RWPE2 (cell line): ENCODE measurements at places on chromosomes 12 and 14.
A peak's percentile ranks its signal among the peaks of the same experiment; 100 is the strongest.

- no peaks in the 10 kb centered on the region for H3K4me1 ChIP-seq
- H3K27me3 ChIP-seq: no peaks in the 10 kb centered on the region
- no peak for DNase-seq
- no peak overlapping the region for H3K27ac ChIP-seq
- no peaks in the 10 kb centered on the region for H3K36me3 ChIP-seq
Observed at GRCh38 chr12:124663206-124663605, 95.8 kb upstream of the NCOR2 start.

DNA sequence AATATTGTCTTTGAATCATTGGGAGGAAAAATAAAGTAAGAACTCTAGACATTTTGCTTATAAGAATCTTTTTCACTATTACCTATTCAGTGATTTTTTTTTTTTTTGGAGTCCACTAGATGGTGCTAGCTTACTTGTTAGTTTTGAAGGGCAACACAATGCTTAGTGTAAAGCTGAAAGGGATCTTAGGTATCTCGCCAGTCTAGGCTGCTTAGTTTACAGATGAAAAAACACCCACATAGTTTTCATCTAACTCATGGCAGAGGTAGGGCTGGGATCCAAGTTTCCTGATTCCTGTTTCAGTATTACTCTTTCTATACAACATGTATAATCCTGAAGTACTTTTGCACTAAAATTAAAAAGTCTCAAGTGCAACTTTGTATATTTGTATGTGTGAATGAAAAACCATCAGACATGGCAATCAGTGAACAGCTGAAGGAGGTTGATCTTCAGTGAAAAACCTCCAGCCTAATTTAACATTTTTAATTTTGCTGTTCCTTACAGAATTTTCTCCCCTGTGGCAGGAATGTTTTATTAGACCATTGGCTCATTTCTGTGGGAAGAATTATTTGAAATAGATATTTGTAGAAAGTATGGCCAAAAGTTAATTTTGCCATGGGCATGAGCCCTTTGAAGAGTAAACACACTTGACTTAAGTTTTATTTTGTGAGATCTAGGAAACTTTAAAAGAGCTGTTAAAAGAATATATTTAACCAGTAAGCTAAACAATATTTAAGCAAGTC, 40.7 kb downstream of the LRRIQ1 start:
- no peak overlapping the region for H3K4me3 ChIP-seq
- DNase-seq: no peak
- H3K4me1 ChIP-seq: peaks cover 5% of the 10 kb centered on the region
- H3K27me3 ChIP-seq: no peaks in the 10 kb centered on the region
- H3K36me3 ChIP-seq: no peaks in the 10 kb centered on the region
- no peak overlapping the region for H3K27ac ChIP-seq

DNA sequence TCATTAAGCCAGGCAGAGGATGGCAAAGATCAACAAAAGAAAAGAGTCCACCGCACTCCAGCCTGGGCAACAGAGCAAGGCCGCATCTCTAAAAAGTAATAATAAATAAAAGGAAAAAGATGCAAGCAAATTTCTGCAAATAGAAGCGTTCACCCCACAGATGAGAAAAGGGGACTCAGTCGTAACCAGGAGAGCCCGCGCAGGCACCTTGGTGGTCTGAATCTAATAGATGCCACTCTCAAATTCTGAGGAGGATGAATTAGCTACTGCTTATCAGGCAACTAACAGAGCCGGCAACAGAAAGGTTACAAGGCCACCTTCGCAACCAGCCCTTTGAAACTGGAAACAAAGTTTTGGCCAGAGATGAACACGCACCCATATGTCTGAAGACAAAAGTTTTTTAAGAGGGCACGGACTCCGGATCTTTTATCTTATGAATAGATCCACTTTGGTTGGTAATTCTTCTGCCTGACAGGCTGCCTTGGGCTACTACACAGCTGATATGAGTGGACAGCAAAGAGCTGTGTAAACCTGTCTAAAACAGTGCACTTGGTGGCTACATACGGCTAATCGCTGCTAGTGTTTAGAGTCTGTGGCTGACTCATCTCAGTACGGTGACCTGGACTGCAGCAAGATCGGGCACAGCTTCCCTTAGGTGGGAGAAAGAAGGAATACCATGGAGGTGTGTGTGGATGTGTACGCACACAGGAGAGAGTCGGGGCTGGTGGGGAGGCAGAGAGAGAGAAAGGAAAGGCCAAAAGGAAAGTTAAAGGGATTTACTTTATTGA, 32.9 kb upstream of the TTC7B start:
- H3K27me3 ChIP-seq: no peaks in the 10 kb centered on the region
- peak overlapping the region; percentile 93 for H3K27ac ChIP-seq
- H3K4me3 ChIP-seq: no peak overlapping the region
- H3K4me1 ChIP-seq: peaks cover 30% of the 10 kb centered on the region
- DNase-seq: no peak
- no peaks in the 10 kb centered on the region for H3K36me3 ChIP-seq

DNA sequence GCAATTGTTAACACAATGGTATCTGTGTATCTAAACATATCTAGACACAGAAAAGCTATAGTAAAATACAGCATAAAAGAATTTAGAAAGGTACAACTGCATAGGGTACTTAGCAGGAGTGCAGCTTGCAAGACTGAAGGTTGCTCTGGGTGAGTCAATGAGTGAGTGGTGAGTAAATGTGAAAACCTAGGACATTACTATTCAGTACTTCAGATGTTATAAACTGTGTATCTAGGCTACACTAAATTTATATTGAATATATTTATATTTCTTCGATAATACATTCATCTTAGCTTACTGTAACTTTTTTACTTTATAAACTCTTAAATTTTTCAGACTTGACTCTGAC, 409.0 kb upstream of the DCN start:
- no peak overlapping the region for H3K27ac ChIP-seq
- no peak overlapping the region for H3K4me3 ChIP-seq
- H3K27me3 ChIP-seq: no peaks in the 10 kb centered on the region
- DNase-seq: no peak
- H3K36me3 ChIP-seq: no peaks in the 10 kb centered on the region

DNA sequence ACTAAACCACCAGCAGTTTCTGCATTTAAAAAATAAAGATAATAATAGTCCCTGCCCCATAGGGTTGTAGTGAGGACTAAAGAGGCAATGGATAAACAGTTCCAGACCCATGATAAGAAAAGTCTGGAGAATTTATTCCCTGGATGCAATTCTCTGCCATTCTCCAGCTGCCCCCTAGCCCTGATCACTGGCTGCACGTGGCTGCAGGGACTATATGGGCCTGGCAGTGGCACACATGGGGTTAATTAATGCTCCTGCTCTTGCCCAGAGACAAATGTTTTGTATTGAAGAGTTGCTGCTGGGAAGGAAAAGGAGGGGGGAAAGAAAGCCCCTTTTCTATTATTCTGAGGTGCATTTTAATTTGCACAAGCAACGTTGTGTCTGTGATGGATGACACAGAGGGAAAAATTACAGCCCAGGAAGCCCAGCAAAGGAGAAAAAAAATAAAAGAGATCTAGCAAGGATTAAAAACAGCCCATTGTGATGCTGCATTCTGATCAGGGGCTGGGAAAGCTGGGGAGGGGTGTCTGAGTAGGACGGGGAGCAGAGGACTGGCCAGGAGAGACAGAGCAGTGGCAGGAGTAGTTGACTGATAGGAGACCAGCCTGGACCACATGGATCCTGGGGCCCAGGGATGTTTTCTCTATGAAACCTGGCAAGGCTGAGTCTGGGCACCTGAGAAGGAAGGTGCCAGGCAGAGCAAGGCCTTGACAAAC, 149.3 kb downstream of the ESRRB start:
- H3K27ac ChIP-seq: no peak overlapping the region
- no peak for DNase-seq
- H3K4me1 ChIP-seq: no peaks in the 10 kb centered on the region
- H3K36me3 ChIP-seq: no peaks in the 10 kb centered on the region
- no peak overlapping the region for H3K4me3 ChIP-seq
- no peaks in the 10 kb centered on the region for H3K27me3 ChIP-seq

DNA sequence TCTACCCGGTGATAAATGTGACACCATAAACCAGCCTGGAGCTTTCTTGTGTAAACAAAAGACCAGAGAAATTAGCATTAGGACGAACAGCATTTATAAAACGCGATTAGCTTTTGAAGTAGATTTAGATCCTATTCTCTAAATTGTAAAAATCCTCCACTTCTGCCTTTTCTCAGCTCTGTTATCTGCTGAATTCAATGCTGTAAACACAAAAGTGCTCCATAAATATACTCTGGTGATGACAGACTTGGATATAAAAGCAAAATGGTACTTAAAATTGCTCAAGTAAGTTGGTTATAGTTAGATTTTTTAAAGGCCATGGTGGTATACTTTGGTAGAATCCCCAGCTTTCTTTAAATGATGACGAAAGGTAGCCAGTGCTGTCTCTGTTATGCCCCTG, 114.6 kb upstream of the RMST start:
- H3K4me3 ChIP-seq: no peak overlapping the region
- H3K27ac ChIP-seq: no peak overlapping the region
- H3K27me3 ChIP-seq: no peaks in the 10 kb centered on the region
- no peaks in the 10 kb centered on the region for H3K36me3 ChIP-seq

GRCh38 chr14:34237677-34238076, 224.4 kb downstream of the SPTSSA start:
- no peak for DNase-seq
- H3K4me3 ChIP-seq: no peak overlapping the region
- H3K27me3 ChIP-seq: no peaks in the 10 kb centered on the region
- H3K27ac ChIP-seq: no peak overlapping the region
- peaks cover 5% of the 10 kb centered on the region for H3K4me1 ChIP-seq

- H3K4me3 ChIP-seq: no peak overlapping the region
- H3K27ac ChIP-seq: no peak overlapping the region
- no peaks in the 10 kb centered on the region for H3K4me1 ChIP-seq
Observed at GRCh38 chr12:80862531-80862930, 75.2 kb downstream of the LIN7A start.

DNA sequence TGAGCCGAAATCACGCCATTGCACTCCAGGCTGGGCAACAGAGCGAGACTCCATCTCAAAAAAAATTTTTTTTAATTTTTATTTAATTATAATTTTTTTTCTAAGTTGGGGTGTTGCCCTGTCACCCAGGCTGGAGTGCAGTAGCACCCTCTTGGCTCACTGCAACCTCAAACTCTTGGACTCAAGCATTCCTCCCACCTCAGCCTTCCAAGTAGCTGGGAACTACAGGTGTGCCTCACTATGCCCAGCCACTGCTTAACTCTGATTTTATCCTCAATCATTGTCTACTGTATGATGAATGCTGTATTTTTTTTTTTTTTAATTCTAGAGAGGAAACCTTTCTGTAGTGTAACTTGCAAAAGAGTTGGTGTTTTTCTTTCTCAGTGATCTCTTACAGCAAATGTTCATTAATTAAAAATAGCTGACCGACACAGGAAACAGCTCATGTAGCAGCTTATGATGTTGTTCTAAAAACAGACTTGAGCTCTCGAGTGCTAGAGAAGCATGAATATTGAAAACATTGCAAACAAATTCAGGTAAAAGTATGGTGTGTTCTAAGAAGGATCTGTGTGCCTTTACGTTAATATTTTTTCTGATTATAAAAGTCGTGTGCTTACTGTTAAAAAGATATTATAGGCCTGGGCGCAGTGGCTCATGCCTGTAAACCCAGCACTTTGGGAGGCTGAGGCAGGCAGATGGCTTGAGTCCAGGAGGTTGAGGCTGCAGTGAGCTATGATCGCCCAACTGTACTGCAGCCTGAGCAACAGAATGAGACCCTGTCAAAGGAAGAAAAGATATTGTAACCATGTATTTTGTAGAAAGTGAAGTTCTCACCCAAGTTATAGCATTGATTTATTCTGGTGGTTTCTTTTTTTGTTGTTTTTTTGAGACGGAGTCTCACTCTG, 68.9 kb downstream of the FGD4 start:
- H3K36me3 ChIP-seq: peaks cover 22% of the 10 kb centered on the region
- no peaks in the 10 kb centered on the region for H3K4me1 ChIP-seq
- no peak overlapping the region for H3K27ac ChIP-seq
- DNase-seq: no peak
- no peak overlapping the region for H3K4me3 ChIP-seq

DNA sequence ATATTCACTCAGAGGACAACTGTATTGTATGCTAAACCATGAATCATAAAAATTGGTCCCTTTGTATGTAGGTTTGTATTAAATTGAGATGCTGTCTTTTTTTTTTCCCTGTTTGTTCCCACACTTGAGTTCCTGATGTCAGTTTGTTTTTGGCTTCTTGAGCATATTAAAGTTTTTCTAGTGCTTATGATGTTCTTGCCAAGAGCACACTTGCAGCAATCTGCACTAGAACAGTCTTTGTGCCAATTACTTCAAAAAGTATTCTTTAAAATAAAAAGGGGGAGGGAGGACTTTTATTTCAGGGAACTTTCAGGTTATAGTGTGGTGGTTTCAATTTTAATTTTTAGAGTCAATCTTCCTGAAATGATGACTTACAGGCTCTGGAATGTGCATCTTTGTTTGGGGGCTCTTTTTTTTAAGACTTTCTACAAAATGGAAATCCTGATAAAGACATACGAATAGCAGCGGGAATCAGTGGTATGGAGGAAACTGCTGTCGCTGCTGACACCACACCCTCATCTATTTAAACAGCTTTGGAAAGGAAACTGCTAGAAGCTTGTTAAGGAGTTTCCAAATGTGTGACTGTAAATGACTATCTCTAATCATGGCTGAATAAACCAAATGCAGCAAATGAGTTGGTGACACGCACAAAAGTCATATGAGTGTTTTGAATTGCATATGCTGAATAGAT, 188.6 kb downstream of the EGLN3 start:
- DNase-seq: no peak
- no peaks in the 10 kb centered on the region for H3K27me3 ChIP-seq
- no peaks in the 10 kb centered on the region for H3K4me1 ChIP-seq

GRCh38 chr14:78104160-78104559, 66.0 kb upstream of the NRXN3 start:
- H3K36me3 ChIP-seq: no peaks in the 10 kb centered on the region
- no peak overlapping the region for H3K27ac ChIP-seq
- H3K27me3 ChIP-seq: no peaks in the 10 kb centered on the region
- no peaks in the 10 kb centered on the region for H3K4me1 ChIP-seq
- no peak overlapping the region for H3K4me3 ChIP-seq

DNA sequence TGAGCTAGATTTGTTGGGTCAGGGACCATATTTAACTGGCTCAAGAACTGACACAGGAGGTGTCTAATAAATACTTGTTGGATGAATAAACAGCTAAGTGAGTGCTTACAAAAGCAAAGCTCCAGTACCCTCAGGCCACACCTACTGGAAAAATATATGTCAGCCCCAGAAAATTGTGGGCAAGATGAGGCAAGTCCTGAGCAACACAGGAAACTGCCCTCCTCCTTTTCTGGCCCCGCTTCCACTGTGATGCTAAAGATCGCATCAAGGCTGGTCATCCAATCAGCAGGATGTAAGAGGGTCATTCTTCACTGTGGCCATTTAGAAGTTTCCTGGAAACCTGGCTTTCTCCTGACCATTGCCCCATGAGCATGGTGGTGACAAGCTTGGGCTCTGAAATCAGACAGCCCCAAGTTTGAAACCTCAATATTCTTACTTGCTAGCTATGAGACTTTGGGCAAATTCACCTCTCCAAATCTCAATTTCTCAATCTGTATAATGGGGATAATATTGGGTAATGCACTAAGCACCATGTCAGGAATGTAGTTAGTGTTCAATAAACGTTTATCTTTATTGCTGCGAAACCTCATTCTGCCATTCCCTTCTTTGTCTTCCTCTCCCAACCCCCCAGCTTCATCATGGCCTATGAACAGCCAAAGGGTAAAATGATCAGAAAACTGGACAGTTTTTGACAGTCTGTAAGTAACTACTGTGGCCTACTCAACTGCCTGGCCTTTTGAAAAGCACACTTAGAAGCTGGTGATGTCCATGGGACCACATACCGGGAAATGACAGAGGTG, 139.3 kb upstream of the PZP start:
- peaks cover 10% of the 10 kb centered on the region for H3K4me1 ChIP-seq
- peak overlapping the region; percentile 41 for H3K27ac ChIP-seq
- H3K27me3 ChIP-seq: no peaks in the 10 kb centered on the region
- H3K4me3 ChIP-seq: no peak overlapping the region
- no peaks in the 10 kb centered on the region for H3K36me3 ChIP-seq
- peak; percentile 48 for DNase-seq
